ENCODE measurements at places on chromosomes 16 and 17.

DNA sequence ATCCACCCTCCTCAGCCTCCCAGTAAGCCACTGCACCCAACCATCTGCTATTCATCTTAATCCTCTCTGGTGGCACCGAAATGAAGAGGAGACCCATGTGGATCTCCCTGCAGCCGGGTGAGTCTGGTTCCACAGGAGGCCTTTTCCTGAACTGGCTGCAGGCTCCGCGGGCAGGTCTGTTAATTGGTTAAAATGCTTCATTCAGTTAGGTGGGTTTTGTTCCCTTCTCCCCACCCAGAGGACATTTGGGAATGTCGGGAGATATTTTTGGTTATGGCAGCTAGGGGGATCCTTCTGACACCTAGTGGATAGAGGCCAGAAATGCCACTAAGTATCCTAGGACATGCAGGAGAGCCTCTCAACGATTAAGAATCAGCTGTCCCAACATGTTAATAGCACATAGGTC lies 16.7 kb downstream of the C16orf54 start:
- ATAC-seq, result peak; percentile 88

GRCh38 chr16:23105309-23105708 lies 43.9 kb downstream of the USP31 start:
- ATAC-seq, result no peak

DNA sequence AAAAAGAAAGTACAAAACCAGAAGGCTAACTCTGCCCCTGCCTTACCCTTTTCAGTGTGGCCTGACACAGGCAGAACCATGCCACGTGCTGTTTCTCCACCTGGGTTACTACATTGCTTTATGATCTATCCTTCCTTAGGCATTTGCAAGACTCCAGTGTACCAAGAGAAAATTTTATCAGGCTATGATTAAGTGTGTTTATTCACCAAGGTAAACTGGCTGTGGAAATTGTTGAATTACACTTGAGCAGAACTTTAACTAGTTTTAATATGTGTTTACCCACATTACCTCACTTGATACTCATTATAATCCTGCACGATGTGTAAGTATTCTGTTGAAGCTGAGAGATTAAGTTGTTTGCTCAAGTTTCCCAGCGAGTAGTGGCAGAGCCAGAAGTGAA lies 129.7 kb upstream of the MYOCD start:
- no peak for ATAC-seq

- no peak for ATAC-seq
Measured at GRCh38 chr17:22303096-22303495, 610.8 kb downstream of the KCNJ18 start.

- ATAC-seq, result no peak
Measured at GRCh38 chr17:80921159-80921558, 70.5 kb upstream of the CHMP6 start.

GRCh38 chr17:6548034-6548433 lies 8.3 kb downstream of the PITPNM3 start:
- no peak for ATAC-seq

DNA sequence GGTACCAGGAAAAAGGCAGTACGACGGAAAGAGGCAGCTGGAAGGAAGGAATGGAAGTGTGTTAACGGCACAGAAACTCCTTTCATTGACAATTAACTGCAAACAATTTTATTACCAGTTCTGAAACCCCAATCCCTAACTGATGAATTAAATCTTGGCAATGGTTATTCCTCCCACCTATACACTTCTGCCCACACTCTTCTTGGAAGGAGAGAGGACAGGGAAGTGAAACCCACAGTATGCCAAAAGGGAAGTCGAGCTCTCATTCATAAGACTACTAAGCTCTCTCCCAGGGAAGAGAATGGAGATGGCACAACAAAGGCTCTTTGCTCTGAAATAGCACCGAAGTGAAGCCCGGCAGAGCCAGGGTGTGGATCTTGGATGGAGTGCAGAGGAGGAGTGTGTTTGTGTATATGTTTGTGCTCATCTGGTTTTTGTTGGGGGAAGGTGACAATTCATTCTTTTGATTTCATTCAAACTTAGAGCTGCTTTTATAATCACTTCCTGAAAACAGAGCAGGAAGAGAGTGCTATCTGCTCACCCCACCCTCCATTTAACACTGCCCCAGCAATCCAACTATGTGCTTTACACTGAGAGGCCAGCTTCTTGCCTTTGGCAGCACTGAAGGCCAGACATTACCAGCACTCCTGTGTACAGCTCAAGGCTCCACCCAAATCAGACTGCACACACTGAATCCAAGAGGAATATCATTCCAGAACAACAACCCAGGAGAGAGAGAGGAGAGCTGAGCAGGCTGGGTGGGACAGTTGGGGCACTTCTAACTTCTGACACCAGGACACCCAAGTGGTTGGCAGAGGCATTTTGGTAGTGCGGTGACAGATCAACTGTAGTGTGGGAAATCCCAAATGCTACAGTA lies 68.7 kb downstream of the HIC1 start:
- ATAC-seq, result peak; percentile 68

- no peak for ATAC-seq
Measured at GRCh38 chr16:84907575-84907974, 87.8 kb downstream of the CRISPLD2 start.

GRCh38 chr17:42342242-42343008 lies 45.8 kb downstream of the STAT3 start:
- ATAC-seq, result no peak

- peak; percentile 68 for ATAC-seq
Measured at GRCh38 chr17:7887482-7888183, 956 bp upstream of the CHD3 start.

DNA sequence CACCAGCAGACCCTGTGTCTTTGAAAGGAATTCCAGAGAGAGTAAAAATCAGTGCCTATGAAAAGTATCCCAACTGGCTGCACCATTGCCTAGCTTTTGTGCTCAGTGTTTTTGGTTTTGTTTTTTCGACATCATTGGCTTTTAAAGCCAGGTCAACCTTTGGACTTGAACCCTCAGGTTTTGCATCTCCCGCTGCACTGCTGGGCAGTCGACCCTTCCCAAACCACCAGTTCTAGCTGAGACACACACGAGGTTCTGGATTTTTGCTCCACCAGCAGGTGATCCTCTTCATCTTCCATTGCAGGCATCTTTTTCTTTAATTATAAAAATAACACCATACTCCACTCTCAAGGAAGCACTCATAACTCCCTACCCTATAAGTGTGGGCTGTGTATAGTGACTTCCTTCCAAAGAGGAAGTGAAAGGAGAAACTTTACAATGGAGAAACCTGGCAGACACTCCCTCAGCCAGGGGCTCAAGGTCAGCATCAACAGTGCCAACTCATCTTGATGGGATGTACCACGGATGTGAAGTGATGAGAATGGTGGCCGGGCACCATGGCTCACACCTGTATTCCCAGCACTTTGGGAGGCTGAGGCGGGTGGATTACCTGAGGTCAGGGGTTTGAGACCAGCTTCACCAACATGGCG lies 57.8 kb downstream of the BMERB1 start:
- no peak for ATAC-seq

- ATAC-seq, result peak; percentile 17
Measured at GRCh38 chr17:29292992-29293889, 707 bp downstream of the NUFIP2 start.

GRCh38 chr16:49789616-49790015 lies 66.3 kb downstream of the ZNF423 start:
- ATAC-seq, result peak; percentile 13

- ATAC-seq, result no peak
Measured at GRCh38 chr16:5845046-5845445, 747.5 kb upstream of the EEF2KMT start.

GRCh38 chr16:19929062-19929511 lies 44.4 kb upstream of the GPRC5B start:
- ATAC-seq, result peak; percentile 14

GRCh38 chr17:48244121-48244711 lies 136.7 kb downstream of the SNX11 start:
- no peak for ATAC-seq

DNA sequence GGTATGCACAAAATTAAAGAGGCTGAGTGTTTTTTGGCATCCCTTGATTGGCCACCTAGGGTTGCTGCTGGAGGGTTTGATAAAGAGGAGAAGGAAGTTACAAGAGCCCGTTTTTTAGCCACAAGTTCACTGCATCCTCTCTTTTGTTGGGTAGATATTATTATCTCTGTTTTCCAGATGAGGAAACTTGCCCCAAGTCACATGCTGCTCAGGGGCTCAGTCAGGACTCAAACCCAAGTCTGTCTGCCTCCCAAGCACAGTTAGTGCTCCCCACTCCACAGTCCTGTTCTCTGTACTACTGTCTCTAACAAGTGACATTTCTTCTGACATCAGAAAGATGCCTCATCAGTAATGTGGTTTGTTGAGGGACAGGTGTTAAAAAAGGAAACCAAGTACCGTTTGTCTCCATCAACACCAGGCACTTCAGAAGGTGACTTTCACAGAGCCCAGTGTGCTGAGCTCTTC lies 1.4 kb downstream of the NT5M start:
- ATAC-seq, result no peak

- no peak for ATAC-seq
Measured at GRCh38 chr16:83554096-83554495, 253.7 kb upstream of the HSBP1 start.

GRCh38 chr17:27577884-27578717 lies 52.9 kb upstream of the LGALS9 start:
- ATAC-seq, result no peak

- peak; percentile 14 for ATAC-seq
Measured at GRCh38 chr16:62088731-62089410, 52.6 kb upstream of the CDH8 start.

GRCh38 chr17:6388416-6388815 lies 46.5 kb downstream of the AIPL1 start:
- ATAC-seq, result no peak

DNA sequence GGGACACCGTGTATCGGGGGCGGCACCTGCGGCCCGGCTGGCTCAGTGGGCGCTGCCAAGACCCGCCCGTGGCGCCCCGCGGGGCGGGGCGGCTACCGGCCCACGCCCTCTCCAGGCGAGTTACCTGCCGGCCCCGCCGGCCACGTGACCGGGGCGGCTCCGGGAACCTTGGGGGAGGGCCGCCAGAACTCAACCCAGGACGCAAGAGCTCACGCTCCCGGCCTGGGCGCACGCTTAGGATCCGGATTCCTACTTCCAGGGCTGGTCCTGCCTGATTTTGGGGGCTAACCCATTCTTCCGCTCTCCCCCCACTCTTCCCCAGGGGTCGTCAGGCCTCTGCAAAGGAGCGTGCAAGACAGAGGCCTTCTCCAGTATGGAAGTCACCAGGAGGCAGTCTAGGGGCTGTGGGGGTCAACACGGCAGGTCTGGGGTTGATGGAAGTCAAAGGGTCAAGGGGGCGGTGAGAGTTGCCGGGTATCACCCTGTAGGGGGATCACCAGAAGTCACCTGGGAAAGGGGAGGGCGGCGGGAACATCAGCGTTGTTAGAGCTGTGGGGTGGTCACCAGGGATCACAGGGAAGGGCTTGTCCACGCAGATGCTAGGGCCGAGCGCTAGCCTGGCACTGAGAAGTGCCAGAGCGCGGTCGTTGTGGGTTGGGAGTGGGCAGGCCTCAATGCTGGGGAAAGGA lies 354 bp upstream of the ESRP2 start:
- no peak for ATAC-seq

GRCh38 chr16:23480257-23480656 lies 27.3 kb upstream of the COG7 start:
- no peak for ATAC-seq
